ENCODE measurements at places on chromosomes 3 and 15.

DNA sequence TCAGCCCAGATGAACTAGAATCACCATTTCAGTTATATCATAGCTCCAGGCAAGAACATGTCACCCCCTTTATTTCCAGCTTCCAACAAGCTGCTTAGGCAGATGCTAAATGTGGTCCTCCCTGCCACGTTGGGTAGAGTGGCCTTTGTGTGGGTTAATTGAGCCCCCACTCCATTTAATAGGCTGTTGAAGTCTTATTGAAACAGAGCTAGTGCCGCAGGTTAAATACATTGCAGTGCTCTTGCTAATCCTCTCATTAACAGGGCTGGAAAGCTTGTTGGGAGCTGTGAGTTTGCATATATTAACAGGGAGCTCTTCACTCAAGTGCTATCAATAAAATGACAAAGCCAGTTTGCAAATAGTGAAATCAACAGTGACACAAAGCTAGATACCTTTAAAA is 248.4 kb upstream of the CMC1 start:
- DNase-seq = no peak

DNA sequence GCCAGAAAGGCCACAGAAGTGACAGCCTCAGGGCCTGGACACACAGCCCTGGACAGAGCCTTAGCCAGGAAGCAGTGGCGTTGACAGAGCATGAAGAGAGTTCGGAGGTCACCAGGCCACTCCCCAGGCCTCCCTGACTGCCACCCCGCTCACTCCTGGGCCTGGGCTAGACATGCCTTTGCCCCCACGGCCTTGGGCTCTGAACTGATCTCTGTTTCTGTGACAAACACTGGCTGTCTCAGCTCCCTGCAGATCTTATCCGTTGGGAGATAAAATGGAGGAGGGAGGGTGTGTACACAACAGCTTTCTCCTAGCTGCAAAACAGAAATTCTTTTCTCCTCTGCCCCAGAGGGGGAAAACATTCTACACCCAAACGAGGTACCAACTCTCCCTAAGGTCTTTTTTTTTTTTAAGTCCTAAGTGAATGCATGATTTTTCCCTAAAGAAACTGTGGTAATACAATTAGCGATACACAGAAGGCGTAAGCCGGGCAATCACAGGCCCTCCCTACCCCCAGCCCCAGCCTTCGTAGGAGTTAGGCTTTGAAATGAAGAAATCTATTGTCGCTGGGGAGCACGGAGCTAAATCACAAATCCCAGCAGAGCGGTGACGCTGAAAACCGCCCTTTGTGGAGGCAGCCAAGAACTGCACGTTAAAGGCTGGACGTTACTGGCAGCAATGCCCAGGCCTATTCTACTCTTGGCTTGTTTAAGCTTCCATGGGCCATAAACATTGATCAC is 45.0 kb downstream of the SRGAP3 start:
- DNase-seq = no peak

GRCh38 chr3:65888980-65889706 is 149.6 kb downstream of the MAGI1 start:
- DNase-seq = no peak

GRCh38 chr3:133821767-133822638 is 16.4 kb downstream of the SRPRB start:
- DNase-seq = no peak

GRCh38 chr15:89542369-89542768 is 32.9 kb upstream of the TICRR start:
- DNase-seq = no peak

- no peak for DNase-seq
Measured at GRCh38 chr3:149575961-149576564, 81.8 kb downstream of the WWTR1 start.

- no peak for DNase-seq
Measured at GRCh38 chr3:134150476-134150875, 100.2 kb downstream of the RYK start.

DNA sequence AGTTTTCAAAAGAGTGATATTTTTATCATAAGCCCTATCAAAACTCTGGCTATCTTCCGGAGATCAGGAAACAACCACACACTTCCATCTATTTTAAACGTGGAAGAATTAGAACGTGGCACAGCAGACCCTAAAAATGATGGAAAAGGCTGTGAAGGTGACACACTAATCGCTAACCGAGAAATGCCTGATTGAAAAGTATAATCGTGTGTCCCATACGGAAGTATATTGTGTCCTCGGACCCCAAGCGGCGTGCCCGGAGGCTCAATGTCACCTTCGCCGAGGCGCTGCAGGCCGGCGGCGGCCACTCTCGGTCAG is 642 bp downstream of the COX5A start:
- DNase-seq = no peak

DNA sequence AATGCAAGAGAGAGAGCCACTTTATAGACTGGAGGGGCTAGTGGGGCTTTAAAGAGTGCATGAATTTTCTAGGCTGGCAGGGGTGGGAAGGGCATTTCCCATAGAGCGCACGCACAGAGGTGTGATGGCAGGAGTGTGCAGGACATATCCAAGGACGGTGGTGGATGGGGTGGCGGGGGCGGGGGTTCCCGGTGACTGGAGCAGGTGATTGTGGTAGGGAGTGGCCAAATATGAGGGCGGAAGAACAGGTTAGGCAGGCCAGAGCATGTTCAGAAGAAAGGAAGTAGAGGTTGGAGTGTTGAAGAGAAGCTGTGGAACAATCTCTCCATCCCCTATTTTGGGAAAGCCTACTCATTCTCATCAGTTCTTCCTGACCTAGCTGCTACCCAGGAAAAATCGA is 18.1 kb downstream of the FAM81A start:
- no peak for DNase-seq

- DNase-seq = no peak
Measured at GRCh38 chr3:23094890-23095462, 108.2 kb upstream of the UBE2E2 start.

- peak; percentile 63 for DNase-seq
Measured at GRCh38 chr3:101849714-101850245, 466 bp downstream of the NFKBIZ start.

GRCh38 chr3:67431887-67432286 is 222.5 kb downstream of the SUCLG2 start:
- no peak for DNase-seq
